Suprapubic skin (tissue), 4 donors: ENCODE measurements at places on chromosomes 7 and 10. TPM values are rescaled to one million over a fixed set of nuclear protein-coding genes. Genes with fewer than 3 reads are reported as not detected.

DNA sequence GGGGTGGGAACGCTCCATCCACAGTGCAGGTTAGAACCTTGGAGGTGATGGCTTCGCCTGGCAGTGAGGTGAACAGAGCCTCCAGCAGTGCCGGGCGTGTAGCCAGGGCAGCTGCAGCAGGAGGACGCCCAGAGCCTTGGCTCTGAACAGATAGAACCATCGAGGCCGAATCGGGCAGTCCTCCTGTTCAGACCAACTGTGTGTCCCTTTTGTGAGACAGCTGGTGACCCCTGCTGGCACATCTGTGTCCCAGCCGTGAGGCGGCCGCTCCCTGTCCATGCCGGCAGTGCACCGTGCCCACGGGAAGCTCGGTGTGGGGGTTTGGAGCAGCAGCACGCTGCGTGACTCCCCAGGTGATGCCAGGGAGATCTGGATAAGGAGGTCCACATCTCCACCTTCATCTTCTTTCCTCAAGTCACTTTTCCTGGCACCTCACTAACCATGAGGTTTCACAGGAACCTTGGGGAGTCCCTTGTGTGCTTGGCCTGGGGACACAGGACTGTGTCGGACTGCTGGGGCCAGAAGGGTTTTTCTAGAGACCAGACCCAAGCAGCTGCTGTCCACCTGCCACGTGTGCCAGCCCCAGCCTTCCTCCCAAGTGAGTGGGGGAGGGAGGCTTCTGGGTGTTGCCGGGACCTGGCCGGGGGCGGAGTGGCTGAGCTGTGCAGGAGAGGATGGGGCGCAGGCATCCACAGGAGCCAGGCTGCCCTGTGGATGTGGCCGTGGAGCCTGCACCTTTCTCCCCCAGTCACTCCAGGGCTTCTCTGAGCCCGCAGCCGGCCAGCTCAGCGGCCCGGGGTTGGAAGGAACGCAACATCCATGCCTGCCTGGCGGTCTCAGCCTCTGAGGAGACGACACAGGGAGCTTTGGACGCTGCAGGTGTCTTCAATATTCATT, 69.4 kb downstream of the DNAJB6 start:
- DNase-seq: no peak

GRCh38 chr7:143283381-143283780, 1.4 kb upstream of the TMEM139 start:
- no peak for DNase-seq

Gene SEMA4G
- 28.6 TPM for total RNA-seq

Gene VPS37D
- total RNA-seq: 3.5 TPM
